ENCODE measurements at places on chromosomes 1 and 21. TPM values are rescaled to one million over a fixed set of nuclear protein-coding genes. Genes with fewer than 3 reads are reported as not detected.

Gene ADIPOR1
- 78.5 TPM for total RNA-seq

Gene FALEC
- total RNA-seq, result not detected

Gene PPP1R8
- total RNA-seq, result 65.1 TPM

Gene TGFB2
- 0.12 TPM for total RNA-seq

Gene EVI5
- 1.4 TPM for total RNA-seq

Gene PIK3CD
- 357 TPM for total RNA-seq

Gene TTC34
- 2.3 TPM for total RNA-seq

Gene KRTAP10-5
- total RNA-seq, result not detected

Gene UMODL1
- not detected for total RNA-seq

Gene BEND5
- 2.3 TPM for total RNA-seq

Gene TCHH
- total RNA-seq, result not detected

Gene ZNF648
- not detected for total RNA-seq

Gene TXNIP
- 456 TPM for total RNA-seq

Gene SLC25A34
- total RNA-seq, result 1.6 TPM

Gene PIP5K1A
- 74.9 TPM for total RNA-seq

Gene CDC20
- 103 TPM for total RNA-seq

Gene ITLN2
- not detected for total RNA-seq

Gene TIE1
- 0.25 TPM for total RNA-seq

Gene NR1I3
- not detected for total RNA-seq

Gene COL24A1
- 0.07 TPM for total RNA-seq

Gene SLC6A17
- total RNA-seq, result not detected

Gene SLAMF7
- 60.1 TPM for total RNA-seq

Gene ACKR1
- total RNA-seq, result not detected

Gene BTBD19
- 11.9 TPM for total RNA-seq

Gene OR2M3
- not detected for total RNA-seq

Gene SLC6A9
- 4.9 TPM for total RNA-seq

Gene XCL2
- 8.9 TPM for total RNA-seq

Gene PPM1J
- total RNA-seq, result 0.10 TPM

Gene UBL4B
- total RNA-seq, result not detected

Gene UBASH3A
- total RNA-seq, result 76.0 TPM

Gene SMCP
- not detected for total RNA-seq

Gene RAB3B
- total RNA-seq, result not detected

Gene SLC9C2
- total RNA-seq, result not detected

Gene ZNF669
- total RNA-seq, result 10.4 TPM

Gene METTL13
- 44.6 TPM for total RNA-seq

Gene ADAMTS1
- 7.1 TPM for total RNA-seq

Gene PLPP3
- not detected for total RNA-seq

Gene PADI2
- total RNA-seq, result not detected

Gene UTS2
- total RNA-seq, result not detected

Gene CLDN19
- not detected for total RNA-seq

Gene FNBP1L
- total RNA-seq, result 0.10 TPM

Gene KRTAP19-3
- total RNA-seq, result not detected

Gene C2CD4D
- 0.83 TPM for total RNA-seq

Gene RIPPLY3
- not detected for total RNA-seq

Gene CYP4B1
- total RNA-seq, result 0.10 TPM

Gene RGS16
- total RNA-seq, result 37.8 TPM

Gene CCT3
- 288 TPM for total RNA-seq

Data from T-helper 1 cell treated with Interleukin-12 subunit alpha and Interleukin-12 subunit beta and Interleukin-4 antibody, amounts not matched to agents 30 ng/mL and 1 ng/mL, for 36 hours (primary cell).